ENCODE measurements at places on chromosomes 3 and 15. TPM values are rescaled to one million over a fixed set of nuclear protein-coding genes. Genes with fewer than 3 reads are reported as not detected.

The CYP1A1 gene
- total RNA-seq = 0.82 TPM

The SCAANT1 gene
- not detected for total RNA-seq

The CHRNA7 gene
- total RNA-seq = 11.8 TPM

The CACNA2D2 gene
- total RNA-seq = 1.9 TPM

The LXN gene
- total RNA-seq = 49.4 TPM

The MESP1 gene
- 13.4 TPM for total RNA-seq

The ROBO2 gene
- 1.4 TPM for total RNA-seq
